ENCODE measurements at places on chromosomes 7 and 10. TPM values are rescaled to one million over a fixed set of nuclear protein-coding genes. Genes with fewer than 3 reads are reported as not detected.

- peak; percentile 58 for DNase-seq
Measured at GRCh38 chr10:68826764-68827591, at the start of gene STOX1. Gene STOX1, plus strand, starts transcription at chr10:68827531. Its CDS starts 93 bp downstream, at chr10:68827624.

DNA sequence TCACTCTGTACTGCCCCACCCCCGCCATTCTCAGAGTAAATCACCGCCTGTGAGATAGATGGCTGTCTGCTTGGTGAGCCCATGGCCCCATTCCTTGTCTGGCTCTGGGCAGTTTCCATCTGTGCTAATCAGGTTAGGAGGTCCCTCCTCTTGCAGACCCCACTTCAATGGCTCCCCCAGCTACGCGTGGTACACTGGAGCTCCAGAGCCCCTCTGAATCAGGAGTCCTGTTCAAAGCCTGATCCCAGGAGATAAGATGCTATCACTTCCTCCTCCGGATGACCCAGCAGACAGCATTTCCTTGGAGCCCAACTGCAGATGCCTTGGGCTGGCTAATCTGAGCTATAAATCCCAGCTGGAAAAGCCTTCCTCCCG is 122.3 kb downstream of the SH3PXD2A start:
- DNase-seq = no peak

DNA sequence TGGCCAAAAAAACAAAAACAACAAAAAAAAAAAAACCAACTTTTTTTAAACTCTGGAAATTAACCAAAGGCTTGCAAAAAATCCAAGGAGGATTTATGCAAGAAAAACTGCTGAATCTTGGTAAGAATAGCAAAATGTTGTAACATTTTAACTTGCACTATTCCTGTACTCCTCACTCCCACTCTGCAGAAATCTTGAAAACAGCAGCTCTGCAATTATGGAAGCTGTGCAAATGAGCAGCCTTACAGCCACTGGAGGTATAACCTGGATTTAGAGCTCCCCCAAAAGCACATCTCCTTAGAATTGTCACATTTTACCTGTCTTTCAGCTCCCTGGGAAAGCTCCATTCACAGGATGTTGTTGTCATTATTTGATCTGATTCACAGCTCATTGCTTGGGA is 41.8 kb upstream of the LRGUK start:
- no peak for DNase-seq

DNA sequence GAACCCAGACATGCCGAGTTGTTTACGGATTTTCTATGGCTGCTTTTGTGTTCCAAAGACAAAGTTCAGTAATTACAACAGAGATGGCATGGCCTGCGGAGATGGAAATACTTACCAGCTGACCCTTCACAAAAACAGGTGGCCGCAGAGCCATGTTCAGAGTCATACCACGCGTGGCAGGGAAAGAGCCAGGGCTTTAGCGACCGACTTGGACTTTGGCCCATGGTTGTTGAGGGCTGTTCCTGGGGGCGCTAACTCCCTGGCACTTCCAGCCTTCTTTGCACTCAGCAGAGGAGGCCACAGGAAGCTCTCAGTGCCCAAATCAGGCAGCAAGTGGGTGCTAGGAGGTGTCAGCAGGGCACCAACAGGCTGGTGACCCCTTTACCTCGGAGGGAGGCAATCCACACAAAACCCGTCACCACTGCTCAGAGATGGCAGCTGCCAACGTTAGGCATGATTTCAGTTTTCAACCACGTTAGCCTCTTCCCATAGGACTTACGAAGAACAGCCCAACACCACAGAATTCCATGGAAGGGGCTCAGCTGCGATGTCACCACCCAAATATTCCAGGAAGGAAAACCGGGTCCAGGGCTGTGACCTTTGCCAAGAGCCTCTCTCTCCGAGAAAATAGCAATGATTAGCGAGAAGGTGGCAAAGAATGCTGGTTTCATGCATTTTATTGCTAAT is 21.4 kb upstream of the CNPY1 start:
- no peak for DNase-seq

- DNase-seq = no peak
Measured at GRCh38 chr7:19098510-19098909, 18.9 kb downstream of the TWIST1 start.

DNA sequence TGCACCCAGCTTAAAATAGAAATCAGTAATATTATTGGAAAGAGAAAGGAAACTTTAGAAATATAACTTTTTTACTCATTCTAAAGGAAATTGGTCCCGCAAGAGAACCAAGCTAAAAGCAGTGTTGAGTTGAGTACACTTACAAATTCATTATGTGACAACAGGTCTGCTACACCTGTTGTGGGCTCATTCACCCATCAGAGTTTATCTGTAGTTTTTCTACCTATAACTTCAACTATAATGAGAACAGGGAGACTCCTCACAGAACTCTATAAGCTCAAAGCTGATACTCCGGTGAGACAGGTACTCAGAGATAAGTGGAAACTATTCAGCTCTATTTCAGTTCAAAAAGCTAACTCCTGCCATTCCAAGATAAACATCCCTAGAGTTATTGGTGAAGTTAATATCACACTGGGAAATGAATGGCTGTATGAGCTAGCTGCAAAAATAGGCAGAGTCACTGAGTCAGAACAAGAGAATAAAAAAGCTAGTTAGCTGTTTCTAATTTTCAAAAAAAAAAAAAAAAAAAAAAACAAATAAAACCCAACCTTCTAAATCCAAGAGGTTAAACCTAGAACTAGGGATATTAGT is 121.3 kb downstream of the PPP1R3A start:
- DNase-seq = no peak

GGCT gene
- polyA plus RNA-seq = 77.2 TPM

GIMAP4 gene
- polyA plus RNA-seq = 21.2 TPM

SLC18A3 gene
- not detected for polyA plus RNA-seq

All from renal cortex interstitium (tissue), 15 donors.